ENCODE measurements at places on chromosomes 7 and 10. TPM values are rescaled to one million over a fixed set of nuclear protein-coding genes. Genes with fewer than 3 reads are reported as not detected.

Gene OPN1SW
- total RNA-seq: not detected

Gene CPA2
- not detected for total RNA-seq

Gene PNLIPRP1
- not detected for total RNA-seq

Gene ARHGEF35
- 10.8 TPM for total RNA-seq

Gene CFAP46
- not detected for total RNA-seq
